Mucosa of gallbladder (tissue), 1 donor: ENCODE measurements at places on chromosomes 7 and 10.

DNA sequence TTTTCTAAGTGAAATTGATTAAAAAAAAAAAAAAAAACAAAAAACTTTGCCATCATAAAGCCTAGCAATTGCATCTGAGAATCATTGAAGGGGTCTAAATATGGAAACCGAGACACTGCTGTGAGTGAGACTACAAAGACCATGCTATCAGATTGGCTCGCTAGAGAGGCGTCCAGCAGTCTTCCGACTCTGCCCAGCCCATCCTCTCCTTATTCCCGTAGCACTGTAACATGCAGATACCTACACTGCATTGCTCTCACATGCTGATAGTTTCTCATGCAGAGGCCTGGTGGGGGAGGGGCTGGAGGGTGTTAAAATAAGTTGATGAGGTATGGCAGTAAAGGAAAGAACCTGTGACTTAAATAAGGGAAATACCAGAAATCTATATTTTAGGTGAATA is 130.7 kb downstream of the NRF1 start:
- no peak for DNase-seq

GRCh38 chr7:140403878-140404564 is at the start of gene RAB19:
TSS of gene RAB19 (plus strand) at chr7:140404058. CDS start at chr7:140407647, 3,589 bp downstream.
- peak; percentile 22 for DNase-seq

GRCh38 chr10:24894309-24894708 is 58.1 kb downstream of the PRTFDC1 start:
- DNase-seq = no peak

GRCh38 chr7:41002741-41003610 is 699.9 kb downstream of the INHBA start:
- DNase-seq = no peak
